ENCODE measurements at places on chromosomes 11 and 22. TPM values are rescaled to one million over a fixed set of nuclear protein-coding genes. Genes with fewer than 3 reads are reported as not detected.

The SHANK2 gene
- 3.2 TPM for total RNA-seq

The CD6 gene
- total RNA-seq: not detected

The SLC29A2 gene
- total RNA-seq: 0.11 TPM

The GPHA2 gene
- not detected for total RNA-seq

The JAML gene
- total RNA-seq: not detected

The JHY gene
- 14.6 TPM for total RNA-seq

The MCHR1 gene
- 0.65 TPM for total RNA-seq

The EED gene
- total RNA-seq: 26.5 TPM

The GRM5 gene
- total RNA-seq: not detected

The BANF1 gene
- total RNA-seq: 37.4 TPM

The KIAA1671 gene
- 12.8 TPM for total RNA-seq

The POLDIP3 gene
- total RNA-seq: 29.1 TPM

The ACRV1 gene
- 0.11 TPM for total RNA-seq

The RBX1 gene
- total RNA-seq: 44.6 TPM

The LRP5 gene
- 20.0 TPM for total RNA-seq

The RFPL3 gene
- total RNA-seq: not detected

The GGTLC2 gene
- not detected for total RNA-seq

The NLRP14 gene
- total RNA-seq: 0.13 TPM

The CALCA gene
- 0.22 TPM for total RNA-seq
